ENCODE measurements at places on chromosomes 5 and 9.
A peak's percentile ranks its signal among the peaks of the same experiment; 100 is the strongest.

- DNase-seq: peak; percentile 21
Observed at GRCh38 chr5:168654211-168654721, 75.1 kb upstream of the PANK3 start.

DNA sequence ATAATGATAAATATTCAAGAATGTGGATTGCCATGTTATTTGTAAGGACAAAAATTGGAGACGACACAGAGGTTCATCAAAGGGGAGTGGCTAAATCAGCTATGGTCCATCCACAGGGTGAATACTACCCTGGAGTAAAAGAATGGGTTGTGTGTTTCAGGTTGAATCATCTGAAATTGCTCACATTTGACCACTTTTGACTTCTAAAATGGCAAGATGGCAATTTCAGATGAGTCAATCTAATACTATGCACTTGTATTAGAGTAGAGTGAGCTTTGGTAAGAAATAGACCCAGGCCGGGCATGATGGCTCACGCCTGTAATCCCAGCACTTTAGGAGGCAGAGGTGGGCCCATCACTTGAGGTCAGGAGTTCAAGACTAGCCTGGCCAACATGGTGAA is 131.8 kb downstream of the GAPVD1 start:
- DNase-seq: no peak

GRCh38 chr5:12245429-12245828 is 341.2 kb upstream of the CTNND2 start:
- DNase-seq: no peak

GRCh38 chr5:141773779-141774562 is 91.9 kb upstream of the ARAP3 start:
- no peak for DNase-seq

DNA sequence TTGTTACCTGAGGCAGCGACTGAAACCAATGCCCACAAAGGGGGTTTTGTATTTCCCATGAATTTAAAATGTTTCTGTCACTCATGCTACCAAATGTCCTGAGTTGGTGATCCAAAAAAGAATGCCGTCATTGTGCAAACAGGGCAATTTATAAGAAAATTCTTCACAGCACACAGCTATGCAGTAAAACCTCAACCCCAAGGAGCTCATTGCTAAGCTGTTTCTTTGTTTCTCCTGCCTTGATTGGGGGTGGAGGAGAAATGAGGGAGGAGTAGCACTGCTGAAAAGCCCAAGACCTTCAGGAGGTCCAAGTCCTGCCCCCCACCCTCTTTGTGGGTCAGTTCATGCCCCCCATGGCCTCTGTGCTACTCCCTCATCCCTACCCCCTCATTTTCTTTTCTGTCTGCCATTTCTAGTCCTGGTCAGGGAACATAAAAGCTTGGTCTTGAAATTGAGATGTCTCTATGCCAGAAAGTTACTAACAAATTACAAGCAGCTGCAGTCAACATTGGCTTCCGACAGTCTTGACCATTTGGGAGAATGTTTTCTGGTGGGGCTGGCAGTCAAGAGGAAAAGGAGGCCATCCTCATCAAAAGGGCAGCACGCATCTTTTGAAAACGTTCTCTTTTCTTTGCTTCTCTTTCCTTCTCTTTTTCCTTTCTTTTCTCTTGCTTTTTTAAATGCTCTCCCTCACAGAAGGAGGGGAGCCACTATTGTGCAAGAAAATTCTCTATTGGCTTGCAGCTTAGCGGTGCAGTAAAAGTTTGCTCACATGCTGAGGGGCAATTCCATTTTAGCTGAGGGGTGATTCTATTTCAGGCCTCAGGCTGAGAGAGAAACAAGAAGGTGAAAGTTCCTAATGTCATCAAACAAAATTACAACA is 133.3 kb downstream of the GCNT1 start:
- no peak for DNase-seq

- no peak for DNase-seq
Observed at GRCh38 chr5:148969291-148969690, 93.6 kb downstream of the SH3TC2 start.

GRCh38 chr9:129204840-129205239 is 26.8 kb upstream of the IER5L start:
- no peak for DNase-seq

- DNase-seq: no peak
Observed at GRCh38 chr9:88673886-88674285, 138.9 kb downstream of the NXNL2 start.

GRCh38 chr5:151254556-151254955 is 1.6 kb downstream of the GM2A start:
- DNase-seq: no peak

DNA sequence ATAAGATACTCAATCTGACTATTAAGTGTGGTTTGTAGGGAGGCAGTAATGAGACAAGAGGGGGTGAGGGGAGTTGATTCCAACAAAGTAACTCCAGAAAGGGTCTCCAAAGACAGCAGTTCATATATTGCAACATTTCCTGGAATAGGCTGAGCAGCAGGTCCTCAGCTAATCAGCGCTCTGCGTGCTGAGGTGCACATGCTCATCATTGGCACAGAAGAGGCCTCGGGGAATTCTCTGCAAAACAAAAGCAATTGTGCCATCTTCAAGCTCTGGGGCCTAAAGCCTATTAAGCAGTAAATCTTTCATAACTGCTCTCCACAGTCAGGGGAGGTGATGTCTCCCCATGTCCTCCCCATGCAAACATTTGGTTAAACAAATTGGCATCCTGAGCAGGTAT is 357.3 kb downstream of the SPOCK1 start:
- DNase-seq: no peak

- DNase-seq: no peak
Observed at GRCh38 chr9:89751079-89751825, 146.4 kb downstream of the GADD45G start.

DNA sequence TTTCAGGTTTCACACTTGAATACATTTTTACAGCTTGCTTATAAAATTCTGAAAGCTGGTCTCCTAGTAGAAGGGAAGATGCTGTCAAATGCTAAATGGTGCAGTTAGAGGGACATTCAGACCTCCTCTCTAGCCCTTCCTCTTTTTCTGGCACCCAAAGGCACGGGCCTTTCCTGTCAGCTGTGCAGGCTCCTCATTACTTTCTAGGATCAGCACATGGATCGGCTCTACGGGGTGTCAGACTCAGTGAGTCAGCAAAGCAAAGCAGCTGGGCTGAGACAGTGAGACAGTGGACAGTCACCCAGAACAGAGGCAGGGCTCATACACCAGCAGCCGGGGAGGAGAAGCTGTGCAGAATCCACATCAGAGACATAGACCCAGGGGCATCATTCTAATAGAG is 80.0 kb upstream of the TNC start:
- no peak for DNase-seq

DNA sequence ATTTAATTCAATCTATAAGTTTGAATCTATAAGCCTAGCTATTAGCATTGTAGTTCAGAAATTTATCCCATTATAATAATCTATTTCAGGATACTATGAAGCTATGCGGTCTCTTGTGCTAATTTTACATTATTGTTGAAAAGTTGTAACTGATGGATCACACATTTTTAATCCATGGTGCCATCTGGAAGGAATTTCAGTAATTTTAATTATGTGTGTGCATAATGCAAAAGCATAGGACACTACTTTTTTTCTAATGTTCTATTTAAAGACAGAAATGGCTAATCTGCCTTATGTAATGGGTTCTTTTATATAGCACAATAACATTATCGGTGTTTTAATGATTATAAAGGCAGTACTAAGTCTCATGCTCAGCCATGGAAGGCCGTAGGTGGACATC is 90.6 kb downstream of the HOMER1 start:
- no peak for DNase-seq

DNA sequence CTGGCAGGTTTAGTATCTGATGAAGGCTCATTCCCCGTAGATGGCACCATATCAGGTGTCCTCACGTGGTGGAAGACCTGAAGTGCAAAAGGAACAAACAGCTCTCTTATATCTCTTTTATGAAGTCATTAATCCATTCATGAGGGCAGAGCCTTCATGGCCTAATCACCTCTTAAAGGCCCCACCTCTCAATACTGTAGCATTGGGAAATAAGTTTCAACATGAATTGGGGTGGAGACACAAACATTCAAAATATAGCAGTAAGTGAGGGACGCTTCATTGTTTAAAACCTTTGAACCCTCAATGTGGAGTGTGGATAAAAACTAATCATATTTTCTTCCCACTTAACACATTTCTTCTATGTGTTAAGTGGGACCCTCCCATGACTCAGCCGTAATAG is 489.4 kb upstream of the WWC1 start:
- no peak for DNase-seq

DNA sequence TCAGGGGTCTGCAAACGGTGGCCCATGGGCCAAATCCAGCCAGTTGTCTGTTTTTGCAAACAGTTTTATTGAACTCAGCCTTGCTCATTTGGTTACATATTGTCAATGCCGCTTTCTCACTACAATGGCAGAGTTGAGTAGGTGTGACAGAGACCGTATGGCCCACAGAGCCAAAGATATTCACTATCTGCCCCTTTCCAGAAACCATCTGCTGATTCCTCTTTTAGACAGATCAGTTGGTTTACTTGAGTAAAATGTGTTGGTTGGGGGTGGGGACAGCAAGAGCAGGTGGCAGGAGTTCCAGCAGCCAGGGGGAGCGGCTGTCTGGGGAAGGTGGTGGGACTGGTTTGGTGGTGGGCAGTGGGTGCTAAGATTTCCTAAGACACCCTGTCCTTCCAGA is 54.8 kb downstream of the COL27A1 start:
- DNase-seq: no peak

GRCh38 chr5:60026161-60026560 is 132.6 kb upstream of the PDE4D start:
- no peak for DNase-seq

DNA sequence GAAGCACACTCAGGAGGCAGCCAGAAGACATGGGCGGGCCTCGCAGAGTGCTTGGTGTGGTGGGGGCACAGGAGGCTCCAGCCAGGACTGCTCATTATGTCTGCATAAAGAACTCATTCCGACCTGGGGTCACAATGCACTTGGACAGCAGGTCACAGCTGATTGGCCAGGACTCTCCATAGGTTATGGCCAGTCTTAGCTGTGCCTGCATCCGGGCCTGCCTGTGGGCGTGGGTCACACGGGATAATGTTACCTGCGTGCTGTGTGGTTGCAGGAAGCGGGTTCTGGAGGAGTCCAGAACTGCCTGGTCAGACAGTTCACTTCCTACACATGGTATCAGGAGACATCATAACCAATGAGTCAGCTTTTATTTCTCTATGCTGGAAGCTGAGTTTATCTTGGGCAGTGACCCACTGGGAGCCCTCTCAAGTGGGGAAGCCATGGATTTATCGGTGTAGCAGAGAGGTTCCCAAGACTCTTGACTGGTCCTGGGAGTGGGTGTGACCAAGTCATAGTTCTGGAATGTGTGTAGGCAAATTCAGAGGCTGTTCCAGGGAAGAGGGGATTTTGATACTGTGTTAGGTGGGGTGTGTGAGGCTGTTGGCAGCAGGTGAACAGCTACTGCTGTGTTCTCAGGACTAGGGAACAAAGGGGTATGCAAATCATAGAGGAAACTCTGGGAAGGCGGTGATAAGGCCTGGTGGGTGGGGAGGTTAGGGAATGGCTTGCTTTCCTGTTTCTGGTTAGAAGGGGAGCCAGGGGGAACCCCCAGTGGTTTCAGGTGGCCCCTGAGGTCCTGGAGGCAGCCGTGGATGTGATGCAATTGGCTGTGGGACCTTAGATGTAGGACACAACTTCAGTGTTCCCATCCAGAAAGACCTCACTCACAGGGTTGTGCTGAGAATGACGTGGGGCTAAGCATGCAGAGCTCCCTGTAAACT is 51.3 kb downstream of the ARHGEF37 start:
- DNase-seq: no peak

GRCh38 chr9:136820971-136821825 is 13.4 kb downstream of the RABL6 start:
- DNase-seq: no peak

DNA sequence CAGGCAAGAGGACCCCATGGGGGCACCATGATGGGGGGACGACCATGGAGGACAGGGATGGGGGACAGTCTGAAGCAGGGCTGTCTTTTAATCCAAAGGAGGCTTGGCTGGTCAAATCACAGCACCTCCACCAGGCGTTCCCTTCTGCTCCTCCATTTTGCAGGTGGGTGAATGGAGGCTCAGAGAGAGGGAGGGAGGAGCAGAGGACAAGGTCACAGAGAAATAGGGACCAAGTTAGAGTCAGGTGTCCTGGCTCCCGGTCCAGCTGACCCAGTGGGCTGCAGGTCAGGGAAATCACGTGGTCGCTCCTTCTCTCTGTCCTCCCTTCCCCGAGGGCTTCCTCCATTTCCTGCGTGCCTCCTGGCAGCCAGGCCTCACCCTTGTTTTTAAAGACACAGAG is 156.4 kb upstream of the SMIM23 start:
- no peak for DNase-seq

DNA sequence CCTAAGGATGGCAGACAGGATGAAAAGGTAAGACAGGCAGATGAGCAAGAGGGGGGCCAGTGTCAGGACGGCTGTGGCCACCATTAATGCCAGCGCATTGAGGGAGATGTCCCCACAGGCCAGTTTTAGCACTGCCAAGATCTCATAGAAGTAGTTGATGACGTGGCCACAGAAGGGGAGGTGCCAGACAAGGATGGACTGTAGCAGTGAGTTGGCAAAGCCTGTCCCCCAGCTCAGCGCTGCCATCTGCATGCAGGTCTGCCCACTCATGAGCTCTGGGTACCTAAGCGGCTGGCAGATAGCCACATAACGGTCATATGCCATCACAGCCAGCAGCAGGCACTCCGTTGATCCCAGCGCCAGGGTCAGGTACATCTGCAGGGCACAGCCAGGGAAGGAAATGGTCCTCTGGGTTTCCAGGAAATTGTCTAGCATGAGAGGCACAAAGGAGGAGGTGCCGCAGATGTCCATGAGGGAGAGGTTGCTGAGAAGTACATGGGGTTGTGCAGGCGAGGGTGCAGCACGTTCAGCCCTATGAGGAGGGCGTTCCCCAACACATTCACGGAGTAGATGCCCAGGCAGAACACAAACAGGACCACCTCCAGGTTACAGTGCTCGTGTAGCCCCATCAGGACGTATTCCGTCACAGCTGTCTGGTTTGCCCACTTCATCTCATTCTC is 10.8 kb downstream of the OR13J1 start:
- DNase-seq: no peak

DNA sequence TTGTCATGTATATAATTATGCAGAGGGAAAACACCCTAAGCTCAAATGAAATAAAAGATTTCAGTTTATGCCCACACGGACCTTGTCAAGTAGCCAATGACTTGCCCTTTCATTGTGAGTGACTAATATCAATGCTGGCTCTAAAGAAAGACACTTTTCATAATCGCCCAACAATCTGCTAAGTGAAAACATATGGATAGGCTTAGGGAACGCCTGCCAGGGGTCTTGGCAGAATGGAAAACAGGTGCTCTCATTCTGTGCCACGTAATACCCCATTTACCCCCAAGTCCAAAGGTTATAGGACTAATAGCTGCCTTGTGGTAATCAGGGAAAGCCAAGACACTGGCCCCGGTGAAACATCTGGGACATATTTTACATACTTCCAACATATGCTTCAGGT is 157.7 kb downstream of the SLF1 start:
- no peak for DNase-seq
